ENCODE measurements at places on chromosomes 3 and 15.
A peak's percentile ranks its signal among the peaks of the same experiment; 100 is the strongest.

- DNase-seq: no peak
These were observed 317.5 kb upstream of the SGO1 start for GRCh38 chr3:20503394-20504082.

DNA sequence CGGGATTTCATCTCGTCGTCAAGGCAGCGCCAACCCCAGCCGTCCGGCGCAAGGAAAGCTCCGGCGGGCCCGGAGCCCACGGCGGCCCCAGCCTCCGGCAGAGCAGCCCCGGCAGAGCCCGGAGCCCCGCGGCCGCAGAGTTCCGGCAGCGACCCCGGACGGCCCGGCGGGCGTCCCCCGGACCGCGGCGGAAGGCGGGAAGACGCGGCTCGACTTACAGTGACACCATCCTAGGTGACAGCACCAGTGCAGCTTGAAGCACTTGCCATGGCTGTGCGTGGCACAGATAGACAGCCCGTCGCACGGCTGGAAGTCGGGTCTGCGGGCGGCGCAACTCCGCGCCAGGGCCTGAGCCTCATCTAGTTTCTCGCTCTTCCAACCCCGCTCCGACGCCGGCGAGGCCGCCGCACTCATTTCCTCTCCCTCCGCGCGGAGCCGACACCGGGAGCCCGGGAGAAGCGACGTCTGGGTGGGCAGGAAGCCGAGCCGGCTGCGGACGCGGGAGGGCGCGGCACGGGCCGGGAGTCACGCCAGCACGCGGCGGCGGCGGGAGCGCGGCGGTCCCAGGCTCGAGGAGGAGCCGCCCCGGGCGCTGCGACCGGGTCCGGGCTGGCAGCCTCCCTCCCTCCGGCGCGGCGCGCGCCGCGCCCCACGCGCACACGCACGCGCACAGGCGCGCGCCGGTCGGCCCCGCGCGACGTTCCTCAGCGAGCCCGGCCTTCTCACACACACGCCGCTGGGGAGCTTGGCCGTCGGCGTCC is at the start of gene C3orf70:
TSS of gene C3orf70 (minus strand) at position 651 of the 761 bp plus-strand sequence. CDS start at position 414, 237 bp downstream.
- DNase-seq: peak; percentile 73

GRCh38 chr3:43286841-43287499 is 630 bp downstream of the SNRK start:
- peak; percentile 37 for DNase-seq

GRCh38 chr15:66405615-66406014 is 18.9 kb downstream of the MAP2K1 start:
- no peak for DNase-seq

GRCh38 chr3:38247366-38248035 is 18.1 kb upstream of the SLC22A13 start:
- peak; percentile 5 for DNase-seq

GRCh38 chr3:161508852-161509477 is 12.4 kb downstream of the OTOL1 start:
- peak; percentile 53 for DNase-seq

DNA sequence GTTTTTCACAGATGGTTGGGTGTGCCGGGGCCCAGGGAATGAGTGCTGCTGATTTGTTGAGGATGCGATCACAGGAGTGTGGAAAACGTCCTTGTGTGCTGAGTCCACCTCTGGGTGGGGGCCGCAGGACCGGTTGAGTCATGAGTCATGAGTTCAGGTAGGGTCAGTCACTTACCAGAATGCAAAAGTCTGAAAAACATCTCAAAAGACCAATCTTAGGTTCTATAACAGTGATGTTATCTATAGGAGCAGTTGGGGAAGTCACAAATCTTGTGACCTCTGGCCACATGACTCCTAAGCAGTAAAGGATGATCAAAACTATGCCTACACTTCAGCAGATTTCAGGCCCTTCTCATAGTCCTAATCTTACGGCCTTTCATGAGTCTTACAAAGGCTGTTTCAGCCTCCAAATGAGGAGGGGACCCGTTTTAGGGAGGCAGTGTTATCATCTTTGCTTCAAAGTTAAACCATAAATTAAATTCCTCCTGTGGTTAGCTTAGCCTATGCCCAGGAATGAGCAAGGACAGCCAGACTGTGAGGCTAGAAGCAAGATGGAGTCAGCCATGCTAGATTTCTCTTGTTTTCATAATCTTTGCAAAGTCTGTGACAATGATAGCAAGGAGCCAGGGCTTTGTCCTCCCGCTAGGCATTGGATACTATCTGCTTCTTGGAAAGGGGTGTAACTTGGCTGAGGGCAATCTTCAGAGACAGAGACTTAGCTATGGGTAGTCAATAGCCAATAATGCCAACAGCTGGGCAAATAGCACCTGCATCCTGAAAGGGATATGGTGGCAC is 30.6 kb upstream of the PIAS1 start:
- DNase-seq: no peak
